ENCODE measurements at places on chromosomes 7 and 10.
A peak's percentile ranks its signal among the peaks of the same experiment; 100 is the strongest.

GRCh38 chr10:118993214-118993613 is 36.3 kb upstream of the NANOS1 start:
- no peak for DNase-seq

DNA sequence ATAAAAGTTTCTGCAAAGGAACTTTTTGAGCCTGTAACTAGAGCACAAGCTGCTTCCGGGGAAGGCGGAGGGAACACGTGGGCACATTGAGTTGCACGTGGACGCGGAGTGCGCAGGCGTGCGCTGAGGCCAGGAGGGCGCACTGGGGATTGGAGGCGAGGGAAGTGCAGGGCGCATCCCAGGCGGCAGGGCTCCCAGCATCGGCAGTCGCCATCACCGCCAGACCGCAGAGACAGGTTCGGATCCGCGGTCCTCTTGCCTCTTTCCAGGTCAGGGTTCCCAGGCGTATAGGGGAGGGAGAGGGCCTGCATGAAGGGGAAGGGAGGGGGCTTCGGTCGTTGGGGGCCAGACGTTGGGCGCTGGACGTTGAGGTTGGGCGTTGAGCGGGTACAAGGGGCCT is at the start of gene TDRD1:
Gene TDRD1 (plus strand): TSS at position 206 of the 400 bp plus-strand sequence. CDS start 8,479 bp downstream, outside the sequence.
- DNase-seq = no peak

GRCh38 chr7:108629651-108630400 is 60.2 kb downstream of the DNAJB9 start:
- DNase-seq = no peak

GRCh38 chr7:112938863-112939573 is 147.6 kb downstream of the GPR85 start:
- no peak for DNase-seq

GRCh38 chr10:26534384-26534783 is 96.2 kb downstream of the APBB1IP start:
- DNase-seq = no peak

- DNase-seq = no peak
Measured at GRCh38 chr10:9069136-9069535, 1014.6 kb downstream of the GATA3 start.

DNA sequence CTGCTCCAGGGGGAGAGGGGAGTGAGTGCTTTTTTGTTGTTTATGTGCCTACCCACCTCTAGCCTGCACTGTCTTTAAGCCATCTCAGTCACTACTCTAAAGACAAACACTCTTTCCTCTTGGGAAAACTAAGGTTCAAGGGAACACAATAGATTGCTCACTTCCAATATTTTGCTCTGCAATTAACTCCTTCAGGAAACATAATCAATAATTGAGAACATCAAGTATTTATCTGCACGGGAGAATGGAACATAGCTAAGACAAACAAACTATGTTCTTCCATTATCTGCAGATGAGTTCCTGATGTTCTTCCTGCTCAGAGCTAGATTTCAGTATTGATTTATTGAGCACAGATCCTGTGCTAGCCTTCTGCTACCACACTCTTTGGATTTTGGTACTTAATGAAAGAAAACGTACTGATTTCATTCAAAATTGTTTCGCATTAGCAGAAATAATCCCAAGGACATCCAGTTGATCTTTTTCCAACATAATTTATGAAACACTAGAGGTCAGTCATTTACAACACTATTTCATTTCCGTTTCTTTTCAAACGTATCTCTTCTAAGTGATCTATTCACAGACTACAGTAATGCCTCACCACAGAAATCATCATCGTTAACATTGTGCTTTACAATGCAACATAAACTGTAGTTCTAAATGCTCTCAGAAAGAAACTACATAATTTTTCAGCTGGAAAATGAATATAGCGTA is 8.3 kb downstream of the NEBL start:
- DNase-seq = no peak

GRCh38 chr7:157601530-157601929 is 264.7 kb downstream of the DNAJB6 start:
- DNase-seq = no peak

DNA sequence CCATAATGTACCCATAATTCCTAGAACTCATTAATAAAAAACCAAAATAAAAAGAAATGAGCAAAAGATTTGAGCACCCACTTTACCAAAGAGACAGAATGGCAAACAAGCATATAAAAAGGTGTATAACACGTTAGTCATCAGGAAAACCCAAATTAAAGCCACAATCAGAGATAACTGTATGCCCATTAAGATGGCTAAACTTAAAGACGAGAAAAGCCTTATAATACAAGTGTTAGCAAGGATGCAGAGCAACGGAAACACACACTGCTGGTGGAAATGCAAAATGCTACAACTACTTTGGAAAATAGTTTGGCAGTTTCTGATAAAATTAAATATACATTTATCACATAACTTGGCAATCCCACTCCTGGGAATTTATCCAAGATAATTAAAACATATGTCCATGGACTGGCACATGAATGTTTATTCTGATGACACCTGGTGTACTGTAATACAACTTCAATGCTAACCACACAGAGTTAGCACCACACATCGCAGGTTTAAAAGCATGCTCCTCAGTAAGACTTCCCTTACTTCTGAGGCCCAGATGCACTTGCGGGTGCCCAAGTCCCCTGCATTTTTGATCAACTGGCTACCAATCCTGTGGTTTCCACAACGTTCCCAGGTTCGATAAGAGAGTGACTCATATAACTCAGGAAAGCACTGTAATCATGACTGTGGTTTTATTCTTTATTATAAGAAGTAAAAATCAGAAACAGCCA is 158.6 kb downstream of the SNX13 start:
- DNase-seq = no peak

DNA sequence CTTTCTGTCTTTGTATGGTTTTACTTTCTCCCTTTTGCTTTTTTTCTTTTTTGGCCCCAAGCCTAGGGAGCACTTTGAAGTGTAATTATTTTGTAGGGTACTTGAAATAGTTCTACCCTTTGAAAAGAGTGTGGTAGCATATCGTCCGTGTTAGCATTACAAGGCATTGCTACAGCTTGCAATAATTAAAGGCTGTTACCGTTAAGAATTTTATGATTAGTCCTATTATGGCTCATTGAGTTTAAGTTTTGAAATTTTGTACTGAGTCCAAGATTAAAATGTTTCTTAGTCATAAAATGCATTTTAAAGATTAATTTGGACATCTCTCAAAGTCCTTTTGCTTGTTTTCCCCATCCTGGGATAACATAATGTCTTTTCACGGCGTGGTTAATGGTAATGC is 490.0 kb upstream of the LRRN3 start:
- DNase-seq = no peak

DNA sequence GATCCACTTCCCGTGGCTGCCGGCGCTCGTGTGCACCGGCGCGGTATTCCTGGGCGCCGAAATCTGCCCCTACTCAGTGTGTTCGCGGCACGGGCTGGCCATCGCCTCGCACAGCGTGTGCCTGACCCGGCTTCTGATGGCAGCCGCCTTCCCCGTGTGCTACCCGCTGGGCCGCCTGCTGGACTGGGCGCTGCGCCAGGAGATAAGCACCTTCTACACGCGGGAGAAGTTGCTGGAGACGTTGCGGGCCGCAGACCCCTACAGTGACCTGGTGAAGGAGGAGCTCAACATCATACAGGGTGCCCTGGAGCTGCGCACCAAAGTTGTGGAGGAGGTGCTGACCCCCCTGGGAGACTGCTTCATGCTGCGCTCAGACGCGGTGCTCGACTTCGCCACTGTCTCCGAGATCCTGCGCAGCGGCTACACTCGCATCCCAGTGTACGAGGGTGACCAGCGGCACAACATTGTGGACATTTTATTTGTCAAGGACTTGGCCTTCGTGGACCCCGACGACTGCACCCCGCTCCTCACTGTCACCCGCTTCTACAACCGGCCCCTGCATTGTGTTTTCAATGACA is 1.3 kb downstream of the CNNM1 start:
- DNase-seq = peak; percentile 7

DNA sequence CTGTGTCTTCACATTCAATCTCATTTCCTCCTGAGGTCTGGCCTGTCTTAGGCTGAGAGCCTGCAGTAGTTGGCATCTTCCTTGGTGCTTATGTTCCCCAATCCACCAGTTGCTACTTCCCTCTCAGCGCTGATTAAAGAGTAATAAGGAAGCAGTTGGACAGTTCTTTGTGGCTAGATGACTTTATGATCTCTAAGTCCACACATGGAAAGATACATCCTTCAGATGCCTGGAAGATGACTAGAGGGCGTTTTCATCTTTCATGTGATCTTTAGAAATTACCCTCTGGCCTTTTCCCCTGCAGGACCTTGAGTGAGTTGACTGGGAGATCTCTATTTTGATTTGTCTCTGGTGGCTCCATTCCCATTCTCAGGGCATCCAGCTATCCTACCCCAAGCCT is 204.5 kb downstream of the GRM3 start:
- DNase-seq = no peak

GRCh38 chr10:82981137-82981723 is 1106.2 kb downstream of the NRG3 start:
- DNase-seq = no peak

- DNase-seq = no peak
Measured at GRCh38 chr10:72088889-72089575, 681 bp upstream of the SPOCK2 start.

DNA sequence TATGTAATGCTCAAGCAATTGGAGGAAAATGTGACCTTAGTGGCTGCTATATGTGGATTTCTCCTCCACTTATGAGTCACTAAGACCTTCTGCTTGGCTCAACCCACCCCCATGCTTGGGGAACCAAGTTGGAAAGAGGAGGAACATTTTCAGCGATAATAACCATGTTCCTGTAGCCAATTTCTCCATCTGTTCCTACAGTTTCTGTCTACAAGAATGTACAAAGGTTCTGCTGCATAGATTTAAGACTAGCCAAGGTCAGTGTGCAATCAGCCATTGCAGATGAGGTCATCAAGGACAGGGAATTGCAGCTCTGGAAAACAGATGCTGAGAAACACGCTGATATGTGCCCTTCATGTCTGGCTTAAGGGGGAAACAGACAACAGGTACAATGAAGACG is 5.6 kb upstream of the NRCAM start:
- no peak for DNase-seq

- DNase-seq = no peak
Measured at GRCh38 chr10:62025901-62026879, 124.7 kb downstream of the ARID5B start.

- no peak for DNase-seq
Measured at GRCh38 chr7:1402110-1402790, 57.0 kb downstream of the MICALL2 start.

GRCh38 chr7:1227814-1228544 is 4.7 kb upstream of the UNCX start:
- DNase-seq = no peak

DNA sequence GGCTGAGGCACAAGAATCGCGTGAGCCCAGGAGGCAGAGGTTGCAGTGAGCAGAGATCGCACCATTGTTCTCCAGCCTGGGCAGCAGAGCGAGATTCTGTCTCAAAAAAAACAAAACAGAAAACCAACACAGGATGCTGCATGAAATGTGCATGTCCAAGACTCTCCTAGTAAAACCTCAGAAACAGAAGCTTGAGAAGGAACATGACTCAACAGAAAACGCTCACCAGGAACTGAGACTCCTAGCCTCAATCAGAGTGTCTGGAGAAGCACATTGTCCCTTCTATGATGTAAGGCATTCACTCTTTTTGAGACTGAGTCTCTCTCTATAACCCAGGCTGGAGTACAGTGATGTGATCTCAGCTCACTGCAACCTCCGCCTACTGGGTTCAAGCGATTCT is 168.3 kb downstream of the MYOF start:
- peak; percentile 18 for DNase-seq

GRCh38 chr10:42981358-42982236 is 95.3 kb upstream of the RET start:
- no peak for DNase-seq

GRCh38 chr10:15836807-15837206 is 23.5 kb downstream of the MINDY3 start:
- DNase-seq = no peak

DNA sequence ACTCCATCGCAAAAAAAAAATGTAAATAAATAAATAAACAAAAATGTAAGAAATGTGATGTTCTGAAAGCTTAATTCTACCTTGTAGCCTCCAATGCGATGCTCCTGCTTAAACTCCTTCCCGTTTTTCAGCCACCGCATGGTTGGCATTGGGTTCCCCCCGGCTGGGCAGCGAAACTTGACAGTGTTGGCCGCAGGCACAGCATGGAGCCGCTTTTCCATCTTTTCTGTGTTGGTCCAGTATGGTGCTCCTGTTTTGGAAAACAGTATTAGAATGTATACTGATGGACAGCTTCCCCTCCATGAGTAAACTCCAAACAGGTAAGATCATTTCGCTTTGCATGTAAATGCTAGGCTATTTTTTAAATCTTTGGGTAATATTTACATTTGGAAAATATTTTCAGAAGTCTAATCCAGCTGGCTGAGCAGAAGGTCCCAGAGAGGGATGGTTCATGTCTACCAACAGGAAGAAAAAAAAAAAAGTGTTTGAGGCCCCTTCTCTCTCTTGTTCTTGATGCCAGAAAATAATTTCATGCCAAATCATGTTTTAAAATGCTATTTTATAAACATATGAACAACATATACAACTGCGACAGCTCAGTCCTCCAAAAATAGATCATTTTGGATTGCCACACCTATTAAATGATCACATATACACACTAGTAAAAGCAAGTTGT is 46.9 kb downstream of the FGFR2 start:
- no peak for DNase-seq

DNA sequence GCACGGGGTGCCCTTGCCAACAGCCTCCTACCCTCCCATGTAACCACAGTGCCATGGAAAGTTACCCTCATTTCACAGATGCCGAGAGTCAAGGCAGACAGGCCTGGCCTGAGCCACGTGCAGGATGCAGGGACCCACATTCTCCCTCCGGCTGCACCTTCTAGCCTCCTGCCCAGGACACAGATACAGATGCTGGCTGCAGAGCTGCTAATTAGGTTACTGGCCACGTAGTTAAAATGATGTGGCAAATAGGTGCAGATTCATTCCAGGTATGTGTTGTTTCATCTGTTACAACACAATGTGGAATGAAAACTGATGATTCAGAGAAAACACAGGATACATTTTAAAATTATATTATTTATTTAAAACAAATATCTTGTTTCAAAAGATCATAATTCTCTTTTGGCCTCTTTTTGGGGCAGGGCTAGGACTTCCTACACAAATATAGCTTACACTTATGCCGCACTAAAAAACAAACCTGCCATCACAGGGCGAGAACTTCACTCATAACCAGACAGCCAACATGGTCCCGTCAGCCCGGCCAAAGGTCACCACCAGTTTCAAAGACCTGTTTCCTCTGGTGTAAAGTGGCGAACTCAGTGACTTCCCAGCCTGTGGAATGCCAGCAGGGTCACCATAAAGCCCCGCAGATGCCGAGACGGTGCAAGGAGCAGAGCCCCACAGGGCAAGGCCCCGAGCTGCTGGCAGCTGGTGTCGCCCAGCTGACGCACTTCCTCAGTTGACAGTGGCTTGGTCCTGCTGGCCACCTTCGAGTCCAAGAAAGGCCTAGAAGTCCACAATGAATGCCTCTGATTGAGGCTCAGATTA is 83.5 kb downstream of the TNS3 start:
- DNase-seq = no peak

- DNase-seq = no peak
Measured at GRCh38 chr7:118104812-118105441, 79.0 kb upstream of the LSM8 start.

DNA sequence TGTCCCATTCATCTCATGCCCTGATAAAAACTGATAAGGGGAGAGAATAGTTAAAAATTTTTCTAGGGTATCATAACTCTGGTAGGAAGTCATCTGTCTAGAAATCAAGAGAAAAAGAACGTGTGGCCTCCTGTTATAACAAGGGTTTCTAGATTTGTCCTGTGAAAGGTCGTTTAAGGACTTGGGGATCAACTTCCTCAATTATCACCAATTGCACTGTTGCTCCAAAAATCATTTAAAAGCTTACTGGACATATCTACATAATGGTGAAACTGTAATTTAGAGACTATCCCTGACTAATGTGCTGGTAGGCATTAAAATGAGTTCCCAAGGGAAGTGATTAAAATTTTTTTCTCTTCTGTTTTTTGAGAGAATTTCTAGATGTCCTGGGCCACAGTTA is 58.2 kb downstream of the GPR141 start:
- DNase-seq = no peak
